ENCODE measurements at places on chromosomes 2 and 18.

GRCh38 chr18:54033052-54033451, 191.4 kb downstream of the MBD2 start:
- DNase-seq = no peak

- no peak for DNase-seq
These were observed 39.4 kb downstream of the MAP2 start for GRCh38 chr2:209463226-209463625.

GRCh38 chr18:47586418-47587070, 335.1 kb upstream of the SKOR2 start:
- no peak for DNase-seq

DNA sequence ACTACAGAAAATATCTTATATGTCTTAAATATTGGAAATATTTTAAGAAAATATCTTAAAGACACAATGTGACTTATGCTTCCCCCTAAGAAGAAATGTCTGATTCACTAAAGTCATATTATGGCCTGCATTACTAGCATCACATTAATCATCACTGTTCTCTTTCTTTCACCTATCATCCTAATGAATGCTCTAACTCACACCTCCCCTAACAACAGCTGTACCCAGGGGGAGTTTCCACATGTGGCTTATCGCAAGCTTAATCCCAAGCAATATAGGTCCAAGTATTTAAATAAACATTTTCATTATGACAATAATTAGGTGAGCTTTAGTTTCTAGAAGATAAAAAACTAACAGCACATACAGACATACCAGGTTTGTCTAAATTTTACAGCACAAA, 39.6 kb downstream of the REV1 start:
- DNase-seq = no peak

GRCh38 chr2:156385242-156385641, 50.9 kb upstream of the GPD2 start:
- no peak for DNase-seq

- no peak for DNase-seq
These were observed 52.9 kb downstream of the DPYSL5 start for GRCh38 chr2:26900831-26901321.

- DNase-seq = no peak
These were observed 95.7 kb downstream of the TEX51 start for GRCh38 chr2:126994340-126994777.

- no peak for DNase-seq
These were observed 11.1 kb downstream of the ZSCAN30 start for GRCh38 chr18:35278969-35279368.

DNA sequence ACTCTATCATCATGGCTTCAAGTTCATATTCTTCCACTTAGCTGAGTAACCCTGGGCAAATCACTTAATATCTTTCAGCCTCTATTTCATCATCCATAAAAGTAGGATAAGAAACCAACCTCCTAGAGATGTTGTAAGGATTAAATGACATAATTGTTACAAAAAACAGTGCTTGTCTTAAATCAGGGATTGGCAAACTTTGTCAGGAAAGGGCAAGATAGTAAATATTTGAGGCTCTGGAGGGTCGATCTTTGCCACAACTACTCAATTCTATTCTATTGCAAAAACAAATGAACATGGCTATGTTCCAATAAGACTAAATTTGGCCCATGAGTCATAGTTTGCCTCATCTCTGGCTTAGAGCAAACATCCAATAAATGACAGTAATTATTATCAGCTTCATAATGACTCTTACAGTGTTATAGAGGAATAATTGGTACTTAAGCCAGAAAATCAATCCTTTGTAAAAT, 184.7 kb downstream of the SATB2 start:
- DNase-seq = no peak

GRCh38 chr2:56589835-56590234, 406.0 kb downstream of the CCDC85A start:
- DNase-seq = no peak
